ENCODE measurements at places on chromosomes 7 and 10.

- no peak for DNase-seq
Observed at GRCh38 chr10:2232479-2232878, 495.2 kb upstream of the ADARB2 start.

DNA sequence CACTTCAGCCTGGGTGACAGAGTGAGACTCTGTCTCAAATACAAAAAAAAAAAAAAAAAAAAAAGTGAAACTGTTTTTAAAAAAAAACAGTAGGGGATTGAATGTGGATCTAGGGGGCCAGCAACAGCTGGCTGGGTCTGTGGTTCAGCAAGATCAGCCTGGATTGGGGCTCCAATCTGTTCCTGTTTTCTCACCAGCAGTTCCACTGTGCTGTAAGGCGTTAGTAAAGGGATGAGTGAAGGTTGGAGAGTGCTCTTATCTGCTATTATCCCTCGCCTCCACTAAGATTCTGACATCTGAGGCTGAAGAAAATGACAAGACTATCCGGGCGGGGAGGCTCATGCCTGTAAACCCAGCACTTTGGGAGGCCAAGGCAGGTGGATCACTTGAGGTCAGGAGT is 41.6 kb upstream of the GTF2IRD1 start:
- no peak for DNase-seq

- no peak for DNase-seq
Observed at GRCh38 chr10:78759456-78760120, 309.2 kb upstream of the ZMIZ1 start.

DNA sequence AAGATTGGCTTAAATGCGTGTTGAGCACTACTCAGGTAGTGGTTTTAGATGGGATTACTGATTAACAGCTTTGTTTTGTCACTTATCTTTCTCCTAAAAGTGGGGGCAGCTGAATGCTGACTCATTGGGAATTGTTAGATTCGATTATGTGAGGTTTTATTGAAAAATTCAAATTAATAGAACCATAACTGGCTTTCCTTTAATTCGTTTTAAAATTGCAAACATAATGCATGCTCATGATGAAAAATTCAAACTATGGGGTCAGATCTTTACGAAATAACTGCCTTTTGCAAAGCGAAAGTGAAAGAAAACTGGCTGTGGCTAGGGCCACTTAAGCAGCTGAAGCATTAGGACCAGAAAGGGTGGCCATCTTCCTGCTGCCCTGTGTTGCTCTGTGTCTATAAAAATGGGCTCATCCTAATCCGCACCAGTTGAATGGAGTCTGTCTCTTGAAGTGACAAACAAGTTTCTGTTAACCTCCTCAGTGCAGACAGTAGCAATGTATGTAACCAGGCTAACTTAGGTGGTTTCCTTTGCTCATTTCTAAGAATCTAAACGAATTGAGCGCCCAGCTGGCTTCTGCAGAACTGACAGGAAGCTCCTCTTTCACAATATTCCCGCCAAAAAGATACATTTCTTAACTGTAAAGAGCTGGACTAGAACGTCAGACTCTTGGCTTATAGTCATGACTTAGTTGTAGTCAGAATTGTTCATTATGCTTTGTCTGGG is 27.8 kb downstream of the DENND10 start:
- no peak for DNase-seq

- DNase-seq: no peak
Observed at GRCh38 chr7:43944286-43944685, 18.1 kb downstream of the UBE2D4 start.

DNA sequence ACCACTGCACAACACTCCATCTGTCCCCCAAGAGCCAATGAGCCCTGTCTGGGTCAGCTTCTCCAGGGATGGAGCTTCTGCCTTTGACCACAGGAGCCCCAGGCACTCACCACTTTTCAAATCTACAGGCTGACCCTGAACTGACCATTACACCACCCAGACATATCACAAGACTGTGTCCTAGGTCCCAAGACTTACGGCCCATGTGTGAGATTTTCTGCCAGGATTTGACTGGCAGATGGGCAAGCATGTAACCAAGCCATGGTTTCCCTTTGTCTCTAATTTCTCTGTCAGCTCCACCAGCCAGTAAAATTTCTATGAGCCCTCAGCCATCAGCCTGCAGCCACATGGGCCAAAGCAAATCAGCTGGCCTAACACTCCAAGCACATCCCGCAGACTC is 92.5 kb downstream of the SH3PXD2A start:
- no peak for DNase-seq

GRCh38 chr7:29229066-29229465 is 34.5 kb downstream of the CHN2 start:
- DNase-seq: no peak

DNA sequence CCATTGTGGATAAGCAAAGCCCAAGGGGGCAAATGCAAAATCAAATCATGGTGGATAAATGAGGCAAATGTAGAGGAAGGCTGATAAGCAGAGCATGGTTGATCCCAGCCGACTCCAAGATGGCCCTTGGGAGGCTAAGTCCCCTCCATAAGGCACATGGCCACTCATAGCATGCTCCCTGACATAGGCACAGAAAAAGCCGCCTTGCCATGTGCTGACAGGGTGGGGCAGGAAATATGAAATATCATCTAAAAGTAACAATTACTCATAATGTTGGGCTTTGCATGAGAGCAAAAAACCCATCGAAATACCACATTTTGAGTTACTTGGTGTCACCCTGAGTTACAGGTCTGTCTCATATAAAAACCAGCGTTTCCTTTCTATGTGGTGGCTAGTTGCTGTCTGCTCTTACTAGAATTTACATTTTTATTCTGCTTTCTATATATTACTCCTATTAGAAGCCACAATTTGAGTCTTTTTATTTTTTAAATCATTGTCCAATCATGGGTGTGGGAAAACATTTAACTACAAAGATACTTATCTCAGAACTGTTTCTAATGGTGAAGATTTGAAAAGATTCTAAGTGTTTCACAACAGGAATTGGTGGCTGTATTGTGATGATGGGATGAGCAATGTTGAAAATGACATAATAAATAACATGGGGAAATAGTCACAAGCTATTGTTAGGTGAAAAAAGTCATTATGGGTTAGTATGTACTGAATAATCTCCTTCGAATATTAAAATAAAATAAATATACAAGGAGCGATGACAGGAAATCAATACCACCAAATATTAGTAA is 102.7 kb downstream of the CUBN start:
- DNase-seq: no peak

DNA sequence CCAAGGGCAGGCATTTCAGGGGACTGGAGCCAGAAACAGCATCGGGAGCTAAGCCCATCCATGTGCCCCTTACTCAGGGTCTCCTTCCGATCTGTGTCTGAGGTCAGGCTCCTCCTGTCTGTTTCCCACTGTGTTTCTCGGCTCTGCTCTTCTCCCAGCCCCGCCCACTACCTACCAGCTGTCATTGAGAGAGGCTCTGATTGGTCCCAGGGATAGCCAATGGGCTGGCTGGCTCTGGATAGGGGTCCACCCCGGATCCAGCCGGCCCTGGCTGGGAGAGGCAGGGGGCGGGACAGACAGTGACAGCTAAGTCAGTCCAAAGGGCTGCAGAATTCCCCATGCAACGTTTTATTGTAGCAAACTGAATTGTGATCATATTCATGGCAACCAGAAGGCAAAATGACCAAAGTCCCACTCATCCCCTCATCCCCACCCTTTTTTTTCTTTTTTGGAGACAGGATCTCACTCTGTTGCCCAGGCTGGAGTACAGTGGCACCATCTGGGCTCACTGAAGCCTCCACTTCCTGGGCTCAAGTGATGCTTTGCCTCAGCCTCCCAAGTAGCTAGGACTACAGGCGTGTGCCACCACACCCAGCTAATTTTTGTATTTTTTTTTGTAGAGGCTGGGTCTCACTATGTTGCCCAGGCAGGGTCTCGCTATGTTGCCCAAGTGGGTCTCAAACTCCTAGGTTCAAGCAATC is 76.3 kb downstream of the CLIP2 start:
- DNase-seq: peak; percentile 85

DNA sequence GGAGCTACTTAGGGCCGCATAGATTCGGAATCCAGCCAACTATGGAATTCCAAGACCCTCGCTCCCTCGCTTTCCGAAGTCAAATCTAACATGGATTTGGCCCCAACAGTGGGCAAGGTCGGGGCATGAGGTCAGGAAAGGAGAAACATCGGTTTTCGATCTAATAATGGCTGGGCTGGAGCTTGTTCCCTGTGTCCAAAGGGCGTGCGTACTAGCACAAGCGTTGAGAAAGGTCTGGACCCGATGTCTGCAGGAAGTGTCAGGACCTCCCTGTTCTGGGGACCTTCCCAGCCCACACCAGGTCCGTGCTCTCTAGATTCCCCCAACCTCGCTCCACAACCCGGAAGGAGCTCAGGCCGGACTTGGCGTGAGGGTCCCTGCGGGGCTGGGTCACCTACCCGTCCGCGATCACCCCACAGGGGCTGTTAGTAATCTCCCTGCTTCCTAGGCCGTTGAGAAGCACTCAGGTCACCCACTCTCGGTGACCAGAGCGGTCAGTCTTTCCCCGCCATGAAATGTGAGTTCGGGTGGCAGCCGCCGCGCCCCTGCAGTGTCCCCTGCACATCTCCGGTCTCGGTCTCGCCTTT is 4.8 kb downstream of the FEZF1 start:
- DNase-seq: peak; percentile 19

GRCh38 chr10:97818572-97818971 is 31.1 kb upstream of the GOLGA7B start:
- DNase-seq: no peak

DNA sequence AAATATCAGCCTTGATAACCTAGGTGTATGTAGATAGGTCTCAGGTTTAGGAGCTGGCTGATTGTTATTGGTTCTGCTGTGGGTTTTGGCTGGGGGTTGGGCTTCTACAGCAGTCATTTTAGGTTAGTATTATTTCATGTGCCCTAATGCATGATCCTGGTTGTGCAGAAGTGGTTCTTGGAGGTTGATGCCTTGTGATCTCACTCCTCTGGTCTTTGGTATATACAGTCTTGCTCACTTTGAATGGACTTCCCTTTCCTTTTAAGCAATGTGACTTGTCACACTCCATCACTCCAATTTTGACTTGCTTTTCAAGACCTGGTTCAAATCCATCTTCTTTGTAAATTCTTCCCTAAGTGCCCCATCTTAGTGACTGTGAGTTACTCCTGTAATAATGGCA is 188.9 kb downstream of the LRMDA start:
- no peak for DNase-seq

GRCh38 chr10:34187201-34187600 is 627.9 kb downstream of the PARD3 start:
- DNase-seq: no peak

DNA sequence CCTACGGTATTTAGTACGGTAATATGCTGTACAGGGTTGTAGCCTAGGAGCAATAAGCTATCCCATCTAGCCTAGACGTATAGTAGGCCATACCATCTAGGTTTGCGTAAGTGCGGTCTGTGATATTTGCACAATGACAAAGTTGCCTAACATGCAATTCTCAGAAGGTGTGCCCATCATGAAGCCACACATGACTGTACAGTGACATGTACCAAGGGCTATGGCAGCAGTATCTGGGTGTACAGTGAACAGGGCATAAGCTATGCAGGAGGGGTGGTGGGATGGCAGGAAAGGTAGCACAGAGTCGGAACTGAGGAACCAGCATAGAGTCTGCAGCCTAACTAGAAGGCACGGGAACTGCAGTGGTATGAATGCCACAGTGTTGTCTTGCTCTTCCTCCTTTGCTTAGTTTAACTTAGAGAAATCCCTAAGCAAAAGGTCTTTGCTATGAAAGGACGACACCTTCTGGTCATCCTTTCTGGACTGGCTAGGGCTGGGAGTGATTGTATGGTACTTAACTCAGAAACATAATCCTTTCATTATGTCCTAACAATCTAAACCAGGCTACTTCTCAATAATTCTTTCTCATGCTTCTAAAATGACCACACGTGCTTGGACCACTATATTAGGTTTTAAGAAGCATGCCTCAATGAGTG is 93.5 kb downstream of the DYNC1I1 start:
- DNase-seq: no peak

DNA sequence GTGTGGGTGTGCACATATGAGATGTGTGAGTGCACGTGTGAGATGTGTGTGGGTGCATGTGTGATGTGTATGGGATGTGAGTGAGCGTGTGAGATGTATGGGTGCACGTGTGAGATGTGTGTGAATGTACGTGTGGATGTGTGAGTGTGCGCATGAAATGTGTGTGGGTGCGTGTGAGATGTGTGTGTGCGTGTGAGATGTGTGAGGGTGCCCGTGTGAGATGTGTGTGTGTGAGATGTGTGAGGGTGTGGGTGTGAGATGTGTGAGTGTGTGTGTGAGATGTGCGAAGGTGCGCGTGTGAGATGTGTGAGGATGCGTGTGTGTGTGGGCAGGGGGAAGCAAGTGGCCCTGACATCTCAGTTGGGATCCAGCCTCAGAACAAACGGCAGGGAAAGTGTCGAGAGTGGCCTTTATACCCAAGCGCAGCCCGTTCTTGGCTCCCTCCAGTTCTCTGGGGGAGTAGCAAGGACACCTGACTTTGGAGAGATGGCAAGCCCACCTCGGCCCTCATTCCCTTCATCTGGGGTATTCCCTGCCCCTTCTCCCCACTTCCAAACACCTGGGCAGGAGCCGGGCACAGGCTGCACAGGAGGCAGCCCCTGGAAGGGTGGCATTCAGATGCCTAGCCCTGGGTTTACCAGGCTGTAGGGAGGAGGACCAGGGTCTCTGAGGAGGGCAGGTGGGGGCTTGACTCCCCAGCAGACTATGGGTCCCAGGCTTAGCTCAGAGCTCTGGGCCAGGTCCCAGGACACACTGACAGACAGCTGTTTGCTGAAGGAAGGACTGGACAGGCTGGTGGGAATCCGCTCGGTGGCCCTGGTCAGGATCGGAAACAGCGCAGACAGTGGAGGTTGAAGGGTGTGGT is 31.6 kb downstream of the PPIF start:
- peak; percentile 17 for DNase-seq

DNA sequence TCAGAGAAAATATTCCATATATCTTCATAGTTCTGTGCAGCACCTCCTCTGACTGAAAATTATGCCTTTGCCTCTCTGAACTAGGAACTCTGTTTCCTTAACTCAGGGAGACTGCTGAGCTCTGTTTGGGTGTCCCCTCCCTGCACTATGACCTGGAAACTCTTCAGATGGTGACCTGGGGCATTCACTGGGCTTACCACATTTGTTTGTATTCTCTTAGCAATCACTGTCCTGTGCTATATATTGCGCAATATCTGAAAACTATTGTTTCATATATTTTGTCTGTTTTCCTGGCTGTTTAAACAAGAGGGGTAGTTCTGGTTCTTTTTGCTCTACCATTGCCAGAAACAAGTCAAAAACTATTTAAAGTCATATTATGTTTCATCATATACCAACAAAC is 181.8 kb upstream of the KIAA1217 start:
- DNase-seq: no peak

All from right hindlimb (tissue), 1 donor.